Cardiac septum (tissue), 1 donor: ENCODE measurements at places on chromosomes 3 and 15. TPM values are rescaled to one million over a fixed set of nuclear protein-coding genes. Genes with fewer than 3 reads are reported as not detected.

CTXN2 gene
- total RNA-seq: not detected

- DNase-seq: no peak
Measured at GRCh38 chr3:175585898-175586297, 726.8 kb downstream of the NAALADL2 start.

GRCh38 chr3:88611826-88612326, 462.1 kb downstream of the C3orf38 start:
- no peak for DNase-seq

- DNase-seq: no peak
Measured at GRCh38 chr3:184325715-184326369, 11.4 kb downstream of the EIF4G1 start.

- no peak for DNase-seq
Measured at GRCh38 chr15:79475306-79475705, 43.2 kb downstream of the MINAR1 start.
